Omental fat pad (tissue), 4 donors: ENCODE measurements at places on chromosomes 7 and 10.

- DNase-seq: no peak
Observed at GRCh38 chr7:80095545-80095944, 39.1 kb upstream of the GNAI1 start.

DNA sequence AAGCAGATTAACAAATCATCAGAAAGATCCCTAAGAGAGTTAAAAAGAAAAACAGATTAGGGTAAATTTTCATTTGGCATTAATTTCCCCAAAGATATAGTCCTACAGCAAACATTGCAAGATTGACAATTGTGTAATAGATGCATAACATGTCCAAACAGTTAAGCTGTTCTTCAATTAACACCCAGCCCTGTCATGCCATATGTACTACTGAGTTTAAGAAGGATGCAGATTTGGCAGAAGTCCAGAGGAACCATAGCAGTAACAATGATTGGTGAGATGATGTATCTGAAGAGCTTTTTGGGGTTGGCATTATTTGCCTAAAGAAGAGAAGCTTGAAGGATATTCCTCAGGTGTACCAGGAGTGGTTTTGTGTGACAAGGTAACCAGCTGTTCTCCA, 287.6 kb downstream of the LRMDA start:
- no peak for DNase-seq

DNA sequence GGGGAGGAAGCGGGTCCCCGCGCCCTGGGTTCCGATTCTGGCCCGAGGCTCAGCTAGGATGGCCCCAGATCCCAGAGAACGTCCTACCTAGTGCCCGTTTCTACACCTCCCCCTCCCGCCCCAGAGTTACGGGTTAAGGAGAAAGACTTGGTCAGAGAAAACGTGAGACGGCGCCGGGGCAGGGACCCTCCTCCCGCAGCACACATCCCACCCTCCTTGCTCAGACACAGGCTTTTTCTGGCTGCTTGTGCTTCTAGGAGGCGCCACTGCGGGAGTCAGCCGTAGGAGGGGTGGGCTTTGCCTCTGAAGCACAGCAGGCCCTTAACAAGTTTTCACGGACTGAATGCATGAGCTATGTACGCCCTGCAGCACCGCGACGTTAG, 104.9 kb upstream of the LEP start:
- DNase-seq: no peak

DNA sequence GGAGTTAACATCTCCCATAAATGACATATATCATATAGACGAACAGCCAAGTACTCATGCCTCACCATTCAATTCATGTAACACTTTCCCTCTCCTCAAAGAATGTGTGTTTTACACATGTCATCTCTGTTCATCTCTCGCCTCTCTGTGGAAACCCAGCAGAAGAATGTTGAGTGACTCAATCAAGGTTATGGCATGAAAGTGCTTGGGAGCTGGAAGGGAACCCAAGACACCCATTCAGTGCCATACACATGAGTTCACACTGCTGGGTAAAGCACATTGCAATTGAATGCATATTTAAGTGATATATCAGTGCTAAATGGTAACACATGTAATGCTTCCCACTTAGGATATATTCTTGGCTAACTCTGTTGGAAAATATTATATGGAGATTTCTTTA, 322.9 kb downstream of the PTEN start:
- no peak for DNase-seq

DNA sequence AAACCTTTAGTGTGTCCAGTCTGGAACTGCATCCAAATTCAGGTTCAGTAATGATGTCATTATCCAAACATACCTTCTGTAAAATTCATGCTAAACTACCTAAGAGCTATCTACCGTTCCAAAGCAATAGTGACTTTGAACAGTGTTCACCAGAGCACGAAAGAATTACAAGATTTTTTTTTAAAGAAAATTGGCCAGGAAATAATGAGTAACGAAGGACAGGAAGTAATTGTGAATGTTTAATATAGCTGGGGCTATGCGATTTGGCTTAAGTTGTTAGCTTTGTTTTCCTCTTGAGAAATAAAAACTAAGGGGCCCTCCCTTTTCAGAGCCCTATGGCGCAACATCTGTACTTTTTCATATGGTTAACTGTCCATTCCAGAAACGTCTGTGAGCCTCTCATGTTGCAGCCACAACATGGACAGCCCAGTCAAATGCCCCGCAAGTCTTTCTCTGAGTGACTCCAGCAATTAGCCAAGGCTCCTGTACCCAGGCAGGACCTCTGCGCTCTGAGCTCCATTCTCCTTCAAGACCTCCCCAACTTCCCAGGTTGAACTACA, 694 bp upstream of the FAS start:
- no peak for DNase-seq

DNA sequence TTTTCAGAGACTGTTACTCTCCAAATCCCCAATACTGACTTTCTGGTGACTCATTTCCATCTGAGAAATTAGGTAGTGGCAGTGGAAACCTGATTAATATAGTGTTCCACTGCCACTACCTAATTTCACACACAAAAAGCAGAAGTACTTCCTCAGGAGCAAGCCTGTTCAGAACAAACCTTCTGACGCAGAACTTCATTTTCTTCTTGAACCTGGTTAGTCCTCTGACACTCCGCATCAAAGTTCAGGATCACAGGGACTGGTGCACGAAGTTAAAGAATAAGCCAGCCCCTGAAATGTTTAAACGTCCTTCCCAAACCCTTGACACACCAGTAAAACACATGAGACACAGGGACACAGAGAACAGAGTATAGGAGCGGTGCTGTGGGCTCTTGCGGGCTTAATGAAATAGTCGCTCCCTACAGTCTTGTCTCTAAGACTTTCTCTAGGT, 4.4 kb downstream of the WDR91 start:
- DNase-seq: no peak

- DNase-seq: no peak
Observed at GRCh38 chr7:47525066-47525623, 56.8 kb downstream of the TNS3 start.

DNA sequence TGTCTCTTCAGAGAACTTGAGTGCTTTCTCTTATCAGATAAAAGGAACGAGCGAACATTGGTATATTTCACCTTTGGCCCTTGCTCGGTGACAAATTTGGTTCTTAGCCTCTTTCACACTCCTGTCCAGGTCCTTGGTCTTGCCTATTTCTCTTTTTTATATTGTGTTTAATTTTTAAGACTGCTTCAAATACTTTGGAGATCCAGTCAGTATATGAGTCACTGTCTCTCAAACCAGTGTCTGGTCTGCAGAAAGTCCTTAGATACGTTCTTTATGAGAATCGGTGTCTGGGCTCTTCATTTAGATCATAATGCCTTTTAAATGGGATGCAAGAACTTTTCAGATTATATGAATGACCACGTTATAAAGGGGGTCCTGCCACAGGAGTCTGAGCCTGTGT, 55.0 kb downstream of the PIK3AP1 start:
- no peak for DNase-seq

DNA sequence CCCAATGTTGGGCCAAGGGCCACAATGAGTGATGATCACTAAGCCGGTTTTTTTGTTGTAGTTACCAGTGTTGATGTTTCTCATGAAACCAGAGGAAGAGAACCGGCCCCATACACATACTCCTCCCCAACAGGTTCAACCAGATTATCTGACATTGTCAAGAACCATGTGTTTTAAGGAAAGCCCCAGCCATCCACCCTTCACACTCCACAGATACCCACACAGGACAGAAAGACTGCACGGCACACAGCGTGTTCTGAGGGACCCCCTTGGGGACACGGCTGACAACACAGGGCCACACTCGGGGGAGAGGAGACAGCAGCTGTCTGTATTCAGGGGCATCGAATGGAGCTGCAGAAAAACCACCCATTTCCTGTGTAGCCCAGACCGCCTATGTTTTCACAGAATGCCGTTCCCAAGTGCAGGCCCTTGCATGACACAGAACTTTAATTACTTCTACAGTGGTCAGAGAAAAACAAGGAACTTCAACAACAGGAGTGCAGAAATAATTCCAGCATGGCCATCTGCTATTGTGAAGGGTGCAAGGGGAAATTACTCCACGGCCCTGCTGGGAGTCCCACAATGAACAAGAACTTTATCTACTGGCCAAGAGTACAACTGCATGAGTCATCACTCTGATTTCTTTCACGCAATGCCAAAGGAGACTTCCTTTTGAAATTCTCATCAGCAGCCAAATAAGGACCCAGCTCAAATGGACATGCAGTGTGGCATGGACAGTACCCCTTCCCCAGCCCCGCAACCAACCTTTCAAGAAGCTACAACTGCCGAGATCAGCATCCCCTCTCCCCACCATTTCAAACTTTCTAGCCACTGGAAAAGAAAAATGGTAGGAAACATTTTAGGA, 2.3 kb downstream of the KLF6 start:
- no peak for DNase-seq

GRCh38 chr7:42552227-42552626, 315.2 kb upstream of the GLI3 start:
- no peak for DNase-seq

DNA sequence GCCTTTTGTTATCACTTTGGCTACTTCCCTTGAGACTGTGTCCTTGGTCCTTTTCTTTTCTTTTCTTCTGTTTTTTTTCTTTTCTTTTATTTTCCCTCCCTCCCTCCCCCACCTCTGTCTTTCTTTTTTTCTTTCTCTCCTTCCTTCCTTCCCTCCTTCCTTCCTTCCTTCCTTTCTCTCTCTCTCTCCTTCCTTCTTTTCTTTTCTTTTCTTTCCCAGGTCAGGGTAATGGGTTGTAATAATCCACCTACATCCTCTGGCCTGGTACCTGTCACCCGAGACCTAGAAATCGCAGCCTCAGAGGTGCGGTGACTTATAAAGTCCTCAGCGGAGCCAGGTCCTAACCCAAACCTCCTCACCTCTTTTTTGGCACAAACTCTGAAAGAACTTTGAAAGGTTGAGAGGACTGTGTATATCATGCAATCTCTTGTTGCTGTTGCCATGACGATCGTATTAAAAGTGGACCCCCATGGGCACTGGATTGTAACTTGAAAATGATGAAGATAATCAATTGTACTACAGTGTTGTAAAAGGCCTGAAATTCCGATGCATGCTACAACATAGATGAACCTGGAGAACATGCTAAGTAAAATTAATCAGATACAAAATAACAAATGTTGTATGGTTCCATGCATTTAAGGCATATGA, 140.7 kb upstream of the AGK start:
- DNase-seq: no peak

DNA sequence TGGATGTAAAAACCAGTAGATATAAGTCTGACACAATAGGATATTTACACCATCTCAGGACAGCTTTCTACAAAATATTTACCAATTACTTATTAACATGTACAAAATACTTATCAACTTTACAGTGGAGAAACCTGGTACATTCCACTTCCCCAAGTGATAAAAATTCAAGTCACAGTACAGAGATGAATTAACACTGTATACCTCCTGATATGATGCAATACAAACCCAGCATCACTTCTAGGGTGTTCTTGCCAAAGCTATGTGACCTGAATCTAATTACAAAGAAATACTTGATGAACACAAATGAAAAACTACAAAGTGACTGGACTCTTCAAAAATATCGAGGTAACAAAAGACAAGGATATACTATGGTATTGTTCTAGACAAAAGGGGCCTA, 156.4 kb upstream of the FGFR2 start:
- no peak for DNase-seq

DNA sequence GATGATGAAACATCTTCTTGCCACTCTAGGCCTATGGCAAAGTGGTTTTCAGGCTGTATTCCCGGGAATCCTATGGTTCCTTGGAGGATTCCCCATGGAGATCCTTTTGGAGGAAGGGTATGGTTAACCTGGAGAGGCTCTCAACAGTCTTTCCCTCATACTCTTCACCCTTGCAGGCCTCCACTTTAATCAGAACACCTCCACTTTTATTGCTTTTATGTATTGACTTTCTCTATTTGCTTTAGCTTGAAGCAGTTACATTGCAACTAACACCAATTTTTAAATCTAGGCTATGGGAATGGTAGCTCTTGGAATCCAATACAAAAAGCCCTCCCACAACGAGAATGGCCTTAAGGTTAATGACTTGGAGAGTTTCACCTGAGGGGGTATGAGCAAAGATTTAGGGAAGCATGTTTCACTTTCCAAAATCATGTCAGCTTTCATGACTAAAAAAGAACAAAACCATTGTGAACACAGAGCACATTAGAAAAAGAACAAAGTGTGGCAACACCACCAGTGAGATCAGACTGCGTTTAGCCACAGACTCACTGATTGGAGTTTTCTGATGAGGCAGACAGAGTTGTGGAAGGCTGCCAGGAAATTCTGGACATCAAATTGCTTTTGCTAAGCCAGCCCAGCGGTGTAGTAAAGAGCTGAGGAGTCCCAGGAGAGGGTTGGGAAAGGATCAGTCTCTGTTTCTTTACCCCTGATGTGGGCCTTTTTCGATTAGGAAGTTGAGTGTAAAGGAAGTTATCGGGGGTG, 130.4 kb upstream of the BMPER start:
- peak; percentile 31 for DNase-seq

GRCh38 chr7:133052401-133052756, 29.5 kb downstream of the CHCHD3 start:
- no peak for DNase-seq

DNA sequence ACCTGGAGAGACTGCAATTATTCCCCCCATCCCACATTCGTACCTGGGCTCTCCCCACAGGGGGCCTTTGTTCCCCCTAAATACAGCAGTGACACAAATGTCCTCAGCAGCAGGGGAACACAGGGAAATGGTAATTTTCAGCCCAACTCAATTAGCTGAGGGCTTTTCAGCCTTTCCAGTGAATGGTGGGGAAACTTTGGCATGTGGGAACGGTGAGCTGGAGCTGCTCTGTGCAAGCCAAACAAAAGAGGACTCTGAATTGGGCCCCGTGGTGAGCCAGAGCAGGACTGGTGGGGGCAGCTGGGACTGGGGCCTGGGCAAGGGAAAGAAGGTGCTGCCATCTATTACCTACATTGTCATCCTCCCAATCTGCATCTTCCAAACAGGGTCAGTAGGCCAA, 51.0 kb downstream of the FBXW4 start:
- no peak for DNase-seq

GRCh38 chr10:60290558-60290957, 99.1 kb downstream of the ANK3 start:
- no peak for DNase-seq

GRCh38 chr10:60171436-60172013, 218.2 kb downstream of the ANK3 start:
- no peak for DNase-seq

- no peak for DNase-seq
Observed at GRCh38 chr10:88744002-88744401, 15.8 kb upstream of the LIPN start.

DNA sequence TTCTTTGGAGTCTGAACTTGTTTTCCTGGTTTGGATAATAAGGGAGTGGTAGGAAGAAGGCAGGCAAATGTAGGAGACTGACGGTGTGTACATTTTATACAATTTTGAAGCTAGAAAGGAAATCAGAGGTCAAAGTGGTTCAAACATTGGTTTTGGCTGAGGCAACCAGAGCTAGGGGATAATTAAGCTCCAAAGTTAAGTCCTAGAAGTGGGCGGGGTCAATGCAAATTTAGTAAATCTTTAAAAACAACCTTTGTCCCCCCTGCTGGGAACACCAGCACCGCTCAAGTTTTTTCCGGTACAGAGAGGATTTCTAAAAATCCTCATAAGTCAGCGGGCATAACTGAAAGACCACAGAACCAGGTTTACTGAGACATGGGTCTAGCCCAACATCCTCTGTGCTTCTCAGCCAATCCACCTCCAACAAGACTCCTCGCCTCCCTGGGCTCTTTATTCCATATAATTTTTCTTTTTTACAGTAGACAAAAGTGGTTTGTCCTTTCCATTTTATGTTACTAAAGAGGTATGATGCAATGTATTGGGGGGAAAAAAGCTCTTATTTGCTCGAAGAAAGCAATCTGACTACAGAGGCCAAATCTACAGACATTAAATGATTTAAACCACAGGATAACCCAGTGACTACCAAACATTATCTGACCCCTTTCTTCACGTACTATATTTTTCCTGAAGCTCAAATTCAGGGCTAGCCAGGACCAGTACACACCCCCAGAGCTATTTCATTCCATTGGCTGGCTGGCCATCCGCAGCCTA, 1.6 kb downstream of the GLUD1 start:
- no peak for DNase-seq
